ENCODE measurements at places on chromosomes 11 and 22.
A peak's percentile ranks its signal among the peaks of the same experiment; 100 is the strongest.

DNA sequence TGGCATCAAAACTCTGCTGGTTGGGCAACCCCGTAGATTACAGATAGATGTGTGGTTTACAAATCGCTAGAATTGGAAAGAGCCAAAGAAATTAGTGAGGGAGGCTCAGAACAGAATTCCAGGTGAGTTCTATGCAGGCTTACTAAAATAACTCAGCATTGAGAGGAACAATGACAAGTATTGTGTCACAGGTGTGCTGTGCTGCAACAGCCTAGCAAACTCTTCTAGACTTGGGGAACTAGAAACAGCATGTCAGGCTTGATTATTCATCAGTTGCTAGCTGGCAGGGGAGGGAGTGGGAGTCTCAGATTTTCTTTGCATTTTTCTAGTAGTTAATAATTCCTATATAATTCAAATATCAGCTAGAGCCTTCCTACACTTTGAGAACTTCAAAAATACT, 26.3 kb upstream of the RASD2 start:
- DNase-seq: no peak

DNA sequence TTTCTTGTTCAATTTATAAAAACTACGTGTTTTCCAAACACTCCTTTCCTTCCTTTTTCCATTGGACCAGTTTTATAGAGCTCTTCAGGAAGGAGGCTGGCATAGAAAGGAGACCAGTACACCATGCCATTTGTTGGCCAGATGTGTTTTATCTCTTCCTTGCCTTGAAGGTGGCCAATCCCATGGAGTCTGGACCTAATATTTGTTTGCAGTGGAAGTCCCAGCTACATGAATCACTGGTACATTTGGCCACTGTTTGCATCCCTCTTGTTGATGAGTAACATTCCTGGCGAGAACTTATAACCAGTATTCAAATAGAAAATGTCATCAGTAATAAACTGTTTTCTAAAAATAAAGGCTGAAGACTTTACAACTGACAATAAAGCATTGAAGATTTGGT, 110.2 kb downstream of the ANO3 start:
- DNase-seq: no peak

DNA sequence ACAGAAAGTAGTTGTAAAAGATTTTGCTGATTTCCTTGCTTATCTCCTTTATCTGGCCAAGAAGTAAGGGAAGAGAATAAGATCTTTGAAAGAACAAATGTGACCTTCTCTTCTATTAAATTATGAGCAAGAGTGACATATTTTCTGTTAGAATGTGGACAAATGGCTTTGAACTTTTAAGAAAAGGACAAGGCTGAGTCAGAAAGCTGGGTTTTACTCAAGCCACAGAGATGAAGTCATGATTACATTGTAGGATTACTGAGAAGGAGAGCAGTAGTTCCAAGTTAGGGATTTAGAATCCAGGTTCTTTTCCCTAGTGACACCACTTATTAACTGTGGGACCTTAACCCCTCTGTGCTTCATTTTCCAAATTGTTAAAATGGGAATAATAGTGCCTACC, 13.5 kb downstream of the CCDC90B start:
- no peak for DNase-seq

- DNase-seq: no peak
Measured at GRCh38 chr11:50077526-50077925, 44.9 kb downstream of the OR4C45 start.

DNA sequence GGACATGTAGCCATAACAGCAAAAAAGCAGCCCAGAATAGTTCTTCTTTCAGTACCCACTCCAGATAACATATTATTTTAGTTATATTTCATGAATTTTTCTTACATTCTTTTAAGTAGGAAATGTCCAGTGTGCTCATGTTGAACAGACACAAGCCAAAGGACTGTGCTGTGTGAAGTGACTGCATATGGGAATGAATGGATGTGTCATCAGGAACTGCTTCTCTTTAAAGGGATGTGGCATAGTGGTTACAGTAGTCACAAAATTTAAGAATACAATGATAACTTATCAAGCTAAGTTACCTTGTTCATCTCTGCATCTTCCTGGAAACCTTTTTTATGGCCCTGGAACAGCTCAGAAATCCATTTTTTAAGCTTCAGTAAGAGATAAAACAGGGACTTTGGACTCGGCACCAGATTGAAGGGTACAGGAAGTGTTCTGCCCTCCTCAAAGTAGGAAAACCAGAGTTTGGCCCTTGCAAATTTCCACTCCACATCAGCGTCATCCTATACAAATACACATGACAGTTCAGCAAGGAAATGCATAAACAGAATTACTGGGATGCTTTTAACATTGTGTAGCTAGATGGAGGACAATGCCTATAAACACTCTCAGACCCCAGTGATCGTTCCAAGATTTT, 112.8 kb downstream of the TRPC6 start:
- DNase-seq: no peak

GRCh38 chr11:64870176-64870892, 8.1 kb downstream of the EHD1 start:
- DNase-seq: no peak

GRCh38 chr11:68978931-68979594, 1.7 kb downstream of the MRGPRD start:
- no peak for DNase-seq

- DNase-seq: peak; percentile 3
Measured at GRCh38 chr22:41596776-41597634, 7.4 kb upstream of the PMM1 start.

DNA sequence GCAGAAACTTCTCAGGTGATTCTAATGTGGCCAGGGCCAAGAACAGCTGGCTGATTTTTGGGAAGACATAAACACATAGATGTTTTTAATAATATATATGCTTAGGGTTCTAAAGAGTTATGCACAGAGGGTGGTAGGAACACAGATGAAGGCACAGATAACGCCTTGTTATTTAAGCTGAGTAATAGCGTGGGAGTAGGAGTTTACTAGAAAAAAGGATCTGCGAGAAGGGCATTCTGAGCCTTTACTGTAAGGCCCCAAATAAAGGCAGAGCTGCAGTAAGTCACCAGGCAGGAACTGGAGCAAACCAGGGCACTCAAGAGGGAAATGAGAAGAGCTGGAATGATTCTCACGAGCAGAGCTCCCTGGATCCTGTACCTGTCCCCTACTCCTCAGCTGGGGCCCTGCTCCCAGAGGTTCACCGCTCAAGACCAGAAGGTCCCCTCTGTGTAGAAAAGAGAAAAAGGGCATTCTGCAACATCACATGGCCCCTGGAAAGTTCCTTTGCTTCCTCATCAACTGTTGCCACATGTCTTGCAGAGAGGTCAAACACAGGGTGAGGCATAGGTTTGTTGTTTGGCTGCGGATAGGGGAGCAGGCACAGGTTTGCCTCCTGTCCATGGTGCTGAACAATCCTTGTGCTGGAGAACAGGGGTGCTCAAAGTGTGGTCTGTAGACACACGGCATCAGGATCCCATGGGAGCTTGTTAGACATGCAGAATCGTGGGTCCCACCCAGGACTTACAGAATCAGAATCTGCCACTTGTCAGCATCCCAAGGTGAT, 125.7 kb downstream of the TENM4 start:
- DNase-seq: no peak

DNA sequence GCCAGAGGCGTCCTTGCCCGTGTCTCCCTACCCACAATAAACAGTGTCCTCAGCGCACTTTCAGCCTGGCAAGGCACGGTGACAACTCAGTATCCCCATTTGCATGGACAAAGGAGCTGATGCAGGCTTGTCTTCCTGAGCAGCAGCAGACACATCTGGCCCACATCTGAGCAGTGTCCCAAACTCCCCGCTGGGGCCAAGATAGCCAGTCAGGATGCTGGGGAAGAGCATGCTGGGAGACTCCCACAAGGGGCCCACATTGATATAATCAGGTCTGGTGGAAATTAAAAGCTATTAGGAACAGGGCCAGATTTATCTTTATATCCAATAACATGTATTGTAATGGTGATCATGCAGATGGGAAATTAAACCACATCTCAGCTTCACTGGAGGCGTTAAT, 24.7 kb downstream of the DSCAML1 start:
- DNase-seq: no peak

DNA sequence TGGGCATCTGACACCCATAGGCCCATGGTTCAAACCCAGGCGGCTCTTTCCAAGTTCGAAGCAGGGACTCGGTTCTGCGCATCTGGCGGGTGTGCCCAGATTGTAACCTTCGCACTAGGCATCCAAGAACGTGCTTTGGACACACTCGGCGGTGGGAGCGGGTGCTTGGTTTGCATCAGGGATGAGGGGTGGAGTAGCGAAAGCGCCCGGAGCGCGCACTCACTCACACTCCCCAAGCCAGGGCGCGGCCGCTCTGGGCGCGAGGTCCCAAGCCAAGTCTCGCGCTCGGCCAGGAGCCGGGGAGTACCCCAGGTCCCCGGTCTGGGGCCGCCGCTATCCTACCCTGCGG, 243 bp upstream of the SYT9 start:
- no peak for DNase-seq

- DNase-seq: no peak
Measured at GRCh38 chr22:33887173-33887572, 33.1 kb downstream of the LARGE1 start.

DNA sequence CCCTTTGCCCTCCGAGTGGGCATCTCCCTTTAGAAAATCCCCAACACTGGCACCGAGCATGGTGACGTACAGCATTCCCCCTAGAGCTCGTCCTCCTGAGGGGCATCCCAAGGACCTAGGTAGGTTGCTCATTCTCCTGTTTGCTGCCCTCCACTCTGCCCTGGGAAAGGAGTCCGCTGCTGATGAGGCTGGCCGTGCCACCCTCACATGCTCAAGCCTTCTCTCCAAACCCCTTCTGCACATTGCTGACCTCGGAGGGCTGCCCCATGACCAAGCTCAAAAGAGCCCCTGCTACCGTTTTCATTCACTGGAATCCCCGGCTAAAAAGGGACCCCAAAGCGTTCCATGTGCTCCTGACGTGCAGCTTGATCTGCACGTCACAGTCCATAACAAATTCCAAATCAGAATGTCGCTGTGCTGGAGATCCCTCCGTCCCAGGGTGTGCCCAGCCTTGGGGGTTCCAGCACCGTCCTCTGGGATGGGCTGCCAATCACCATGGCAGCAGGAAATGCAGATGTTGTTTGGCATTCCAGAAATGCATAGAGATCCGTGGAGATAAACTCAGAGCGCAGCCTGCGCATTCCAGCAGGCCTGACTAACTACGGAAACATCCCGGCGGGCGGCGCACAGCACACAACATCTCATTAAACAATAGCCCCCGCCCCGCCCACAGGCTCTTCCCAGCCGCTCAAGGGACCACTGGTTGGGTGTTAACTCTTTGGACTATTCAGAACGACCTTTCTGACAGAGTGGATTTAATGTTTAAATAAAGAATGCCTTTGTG, 26.3 kb upstream of the GNB1L start:
- DNase-seq: no peak

DNA sequence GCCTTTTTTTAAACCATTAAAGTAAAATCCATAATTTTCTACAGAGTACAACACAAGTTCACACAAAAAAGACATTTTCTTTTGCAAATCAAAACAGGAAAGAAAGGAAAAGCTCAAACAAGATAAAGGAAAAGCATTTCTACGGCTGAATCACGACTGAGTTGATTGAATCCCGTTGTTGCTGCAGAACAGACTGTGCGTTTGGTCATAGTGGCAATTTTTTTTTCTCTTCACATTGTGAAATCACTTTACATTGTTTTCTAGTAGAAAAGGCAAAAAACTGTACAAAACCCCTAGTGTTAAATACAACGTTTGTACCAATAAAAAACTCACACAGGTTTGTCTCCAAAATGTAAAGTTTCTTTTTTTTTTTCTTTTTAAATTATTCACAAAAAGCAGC, 17.3 kb upstream of the RAPSN start:
- DNase-seq: no peak

- no peak for DNase-seq
Measured at GRCh38 chr22:26461188-26461810, 22.3 kb downstream of the HPS4 start.

DNA sequence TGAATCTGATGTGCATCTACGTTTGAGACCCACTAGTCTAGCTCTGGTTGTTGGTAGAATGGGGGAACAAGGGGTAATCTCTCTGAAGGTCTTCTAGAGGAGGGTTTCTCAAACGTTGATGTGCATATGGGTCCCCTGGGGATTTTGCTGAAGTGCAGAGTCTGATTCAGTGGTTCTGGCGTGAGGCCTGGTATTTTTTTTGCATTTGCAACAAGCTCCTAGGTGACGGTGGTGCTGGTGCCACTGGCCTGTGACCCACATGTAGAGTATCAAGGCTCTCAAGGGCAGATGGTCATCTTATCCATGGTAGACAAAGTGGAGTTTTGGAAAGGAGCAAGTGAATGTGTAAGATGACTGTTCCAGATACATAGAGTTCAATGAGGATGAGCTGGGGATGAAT, 97.1 kb downstream of the CEP164 start:
- DNase-seq: no peak

DNA sequence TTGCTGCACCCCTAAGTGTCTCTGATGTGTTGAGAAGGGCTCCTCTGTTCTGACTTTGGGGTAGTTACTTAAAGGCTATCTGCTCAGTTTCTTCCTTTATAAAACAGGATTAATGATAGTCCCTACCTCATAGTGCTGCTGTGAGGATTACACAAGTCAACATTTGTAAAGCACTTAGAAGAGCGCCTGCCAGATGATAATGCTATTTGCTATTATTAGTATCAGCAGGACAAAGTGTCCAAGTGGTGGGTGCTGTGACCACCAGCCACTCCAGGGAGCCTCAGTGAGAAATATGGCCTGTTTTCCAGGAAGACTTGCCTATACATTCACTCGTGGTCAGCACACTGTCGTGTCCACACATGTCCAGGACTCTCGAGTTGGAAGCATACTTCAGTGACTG, 16.2 kb downstream of the POU2F3 start:
- DNase-seq: no peak

GRCh38 chr11:78689585-78690153, 115.0 kb upstream of the NARS2 start:
- no peak for DNase-seq

GRCh38 chr11:10581481-10582019, 13.1 kb upstream of the LYVE1 start:
- DNase-seq: no peak

DNA sequence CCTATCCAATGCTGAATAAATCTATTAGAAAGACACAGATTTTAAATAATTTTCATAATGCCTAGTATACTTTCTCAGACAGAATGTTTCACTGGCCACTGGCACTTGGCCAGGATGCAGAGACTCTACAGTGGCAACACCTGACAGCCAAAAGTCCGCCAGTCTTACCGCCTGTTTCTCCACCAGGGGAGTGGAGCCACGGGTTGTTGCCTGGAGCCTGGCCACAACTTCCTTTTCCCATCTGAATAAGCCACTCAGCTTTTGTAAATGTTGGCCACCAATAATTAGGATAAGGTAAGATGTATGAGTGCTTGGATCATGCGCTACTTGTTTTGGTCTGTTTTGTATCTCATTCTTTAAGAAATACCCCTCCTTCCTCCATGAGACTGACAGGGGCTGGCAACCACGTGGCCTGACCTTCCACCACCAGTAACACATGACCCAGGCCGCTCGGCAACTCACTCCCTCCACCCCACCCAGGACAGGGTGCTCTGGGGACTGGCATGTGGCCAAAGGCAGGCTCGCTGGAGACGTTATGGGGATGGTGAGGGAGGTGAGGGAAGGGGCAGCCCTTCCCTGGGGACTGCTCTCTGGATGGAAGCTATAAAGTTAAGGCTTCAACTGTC, 93.0 kb upstream of the BID start:
- DNase-seq: no peak

GRCh38 chr11:27194976-27195375, 154.4 kb downstream of the BBOX1 start:
- no peak for DNase-seq

GRCh38 chr11:17922416-17922788, 90.4 kb downstream of the SERGEF start:
- DNase-seq: no peak

All from activated naive CD4-positive, alpha-beta T cell (primary cell).